ENCODE measurements at places on chromosomes 13 and 19.

DNA sequence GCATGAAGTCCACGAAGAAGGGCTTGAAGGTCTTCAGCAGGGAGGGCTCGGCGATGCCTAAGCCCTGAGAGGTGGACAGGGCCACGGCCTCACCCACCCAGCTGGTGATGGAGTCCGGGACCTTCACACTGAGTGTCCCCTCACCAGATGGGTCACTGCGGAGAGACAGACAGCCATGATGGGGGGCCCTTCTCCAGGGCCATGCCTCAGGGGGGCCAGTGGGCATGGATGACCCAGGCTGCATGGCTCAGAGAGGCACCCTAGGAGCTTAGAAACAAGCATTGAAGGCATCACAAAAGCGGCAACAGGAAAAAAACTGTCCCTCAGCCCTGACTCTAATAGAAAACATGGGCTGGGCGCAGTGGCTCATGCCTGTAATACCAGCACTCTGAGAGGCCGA, 63.2 kb downstream of the F2RL3 start:
- no peak for DNase-seq

DNA sequence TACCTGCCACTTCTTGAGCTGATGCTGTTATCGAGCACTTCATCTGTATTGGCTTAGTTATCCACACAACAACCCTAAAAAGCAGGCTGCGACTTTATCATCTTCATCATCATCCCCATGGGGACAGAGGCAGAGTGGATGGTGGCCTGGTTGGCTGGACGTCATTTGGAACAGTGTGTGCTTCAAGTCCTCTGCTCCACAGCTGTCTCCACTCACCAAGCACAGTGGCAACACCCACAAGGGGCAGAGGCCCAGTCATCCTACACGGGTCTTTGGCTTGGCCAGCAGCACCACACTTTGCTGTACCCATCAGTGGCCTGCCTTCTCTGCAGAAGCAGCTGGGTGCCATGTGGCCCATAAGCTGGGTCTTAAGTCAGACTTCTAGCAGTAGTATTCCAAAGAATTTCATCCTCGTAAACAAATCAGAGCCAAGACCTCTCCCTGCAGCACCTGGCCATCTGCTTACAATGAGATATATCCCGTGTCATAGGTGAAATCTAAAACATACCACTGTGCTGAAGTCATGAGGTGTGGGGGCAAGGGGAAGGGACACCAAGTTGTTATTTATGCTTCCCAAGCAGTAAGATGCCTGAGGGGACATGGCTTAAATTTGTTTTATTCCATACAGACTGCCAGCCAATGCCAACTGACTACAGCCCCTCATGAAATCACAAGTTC, 47.9 kb upstream of the EPHX3 start:
- DNase-seq: no peak

DNA sequence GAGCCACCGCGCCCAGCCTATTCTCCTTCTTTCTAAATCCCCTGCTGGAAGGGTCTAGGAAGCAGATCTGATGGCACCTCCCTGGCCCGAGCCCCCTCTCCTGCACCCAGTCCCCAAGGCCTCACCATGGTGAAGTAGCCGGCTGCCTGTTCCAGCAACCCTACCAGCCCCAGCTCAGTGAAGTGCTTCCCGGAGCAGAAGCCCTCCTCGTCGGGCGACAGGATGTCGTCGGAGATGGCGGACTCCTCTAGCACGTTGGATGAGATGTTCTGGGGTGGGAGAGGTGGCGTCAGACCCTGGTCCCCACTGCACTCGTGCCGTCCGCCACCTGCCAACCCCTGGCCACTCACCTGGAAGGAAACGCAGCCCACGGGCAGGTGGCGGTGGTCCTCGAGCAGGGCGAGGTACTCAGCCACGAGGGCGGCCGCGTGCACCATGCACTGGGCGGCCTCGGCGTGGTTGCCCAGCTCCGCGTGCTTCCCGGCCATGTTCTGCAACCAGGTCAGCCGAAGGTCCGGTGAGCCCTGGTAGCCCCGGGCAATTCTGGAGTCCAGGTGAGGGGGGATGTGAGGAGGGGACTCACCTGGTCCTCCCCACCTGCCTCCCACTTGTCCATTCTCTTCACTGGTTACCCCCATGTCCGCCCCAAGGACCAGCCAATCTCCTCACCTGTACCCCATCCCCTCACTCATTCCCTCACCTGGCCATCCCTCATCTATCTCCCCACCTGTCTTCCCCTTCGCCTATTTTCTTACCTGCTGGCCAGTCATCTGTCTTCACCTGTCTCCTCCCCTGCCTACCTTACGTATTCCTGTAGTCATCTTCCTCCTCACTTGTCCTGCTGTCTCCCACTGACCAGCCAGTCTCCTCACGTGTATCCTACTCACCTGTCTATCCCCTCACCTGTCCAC, 11.5 kb upstream of the KANK2 start:
- DNase-seq: no peak

GRCh38 chr19:47069795-47070194, 21.4 kb upstream of the TMEM160 start:
- DNase-seq: no peak

DNA sequence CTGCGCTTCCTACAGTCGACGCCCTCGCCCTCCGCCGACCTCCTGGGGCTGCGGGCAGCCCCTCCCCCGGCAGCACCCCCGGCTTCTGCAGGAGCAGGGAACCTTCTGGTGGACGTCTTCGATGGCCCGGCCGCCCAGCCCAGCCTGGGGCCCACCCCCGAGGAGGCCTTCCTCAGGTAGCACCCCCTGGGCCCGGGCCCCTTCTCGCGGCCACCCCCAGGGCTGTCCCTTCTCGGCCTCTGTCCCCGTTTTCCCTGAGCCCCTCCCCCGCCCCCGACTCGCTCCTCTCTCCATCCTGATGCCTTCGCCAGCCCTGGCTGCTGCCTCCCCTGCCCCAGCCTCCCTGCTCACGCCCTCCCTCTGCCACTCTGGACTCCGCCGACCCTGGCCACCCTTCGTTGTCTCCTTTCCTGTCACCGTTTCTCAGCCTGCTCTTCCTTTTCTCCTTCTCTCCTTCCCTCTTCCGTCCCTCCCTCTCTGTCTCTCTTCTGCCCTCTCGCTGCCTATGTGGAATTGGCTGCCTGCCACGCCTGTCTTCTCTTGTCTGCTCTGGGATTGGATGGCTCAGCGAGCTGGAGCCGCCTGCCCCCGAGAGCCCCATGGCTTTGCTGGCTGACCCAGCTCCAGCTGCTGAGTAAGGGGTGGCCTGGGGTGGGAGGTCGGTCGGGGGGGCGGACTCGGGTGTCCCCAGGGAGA, 11.0 kb downstream of the FUZ start:
- DNase-seq: peak; percentile 90

- no peak for DNase-seq
Observed at GRCh38 chr19:14632286-14632685, 42.4 kb downstream of the ADGRE3 start.

GRCh38 chr13:35557475-35557874, 81.0 kb upstream of the MAB21L1 start:
- no peak for DNase-seq

GRCh38 chr19:55483706-55484592, 1.0 kb upstream of the NAT14 start:
- DNase-seq: no peak

- no peak for DNase-seq
Observed at GRCh38 chr13:39036212-39036611, 1.7 kb downstream of the PROSER1 start.

DNA sequence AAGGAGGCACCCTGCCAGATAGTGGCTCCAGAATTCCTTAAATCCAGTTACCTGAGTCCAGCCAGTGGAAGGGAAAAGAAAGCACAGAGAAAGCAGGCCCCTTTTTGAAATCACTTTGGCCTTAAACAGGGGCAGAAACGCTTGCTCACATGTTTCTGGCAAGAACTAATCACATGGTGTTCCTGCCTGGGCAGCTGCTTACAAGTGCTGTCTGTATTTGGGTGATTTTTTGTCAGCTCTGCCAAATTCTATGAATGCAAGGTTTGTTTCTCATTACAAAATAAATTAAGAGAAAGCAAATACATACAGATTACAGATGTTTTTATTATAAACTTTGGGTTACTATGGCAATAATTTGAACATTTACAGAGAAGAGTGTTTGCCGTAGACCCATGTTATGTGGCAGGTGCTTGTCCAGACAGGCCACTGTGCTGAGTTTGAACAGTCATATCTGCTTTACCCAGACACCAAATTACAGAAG, 1237.8 kb downstream of the SLITRK5 start:
- peak; percentile 40 for DNase-seq

DNA sequence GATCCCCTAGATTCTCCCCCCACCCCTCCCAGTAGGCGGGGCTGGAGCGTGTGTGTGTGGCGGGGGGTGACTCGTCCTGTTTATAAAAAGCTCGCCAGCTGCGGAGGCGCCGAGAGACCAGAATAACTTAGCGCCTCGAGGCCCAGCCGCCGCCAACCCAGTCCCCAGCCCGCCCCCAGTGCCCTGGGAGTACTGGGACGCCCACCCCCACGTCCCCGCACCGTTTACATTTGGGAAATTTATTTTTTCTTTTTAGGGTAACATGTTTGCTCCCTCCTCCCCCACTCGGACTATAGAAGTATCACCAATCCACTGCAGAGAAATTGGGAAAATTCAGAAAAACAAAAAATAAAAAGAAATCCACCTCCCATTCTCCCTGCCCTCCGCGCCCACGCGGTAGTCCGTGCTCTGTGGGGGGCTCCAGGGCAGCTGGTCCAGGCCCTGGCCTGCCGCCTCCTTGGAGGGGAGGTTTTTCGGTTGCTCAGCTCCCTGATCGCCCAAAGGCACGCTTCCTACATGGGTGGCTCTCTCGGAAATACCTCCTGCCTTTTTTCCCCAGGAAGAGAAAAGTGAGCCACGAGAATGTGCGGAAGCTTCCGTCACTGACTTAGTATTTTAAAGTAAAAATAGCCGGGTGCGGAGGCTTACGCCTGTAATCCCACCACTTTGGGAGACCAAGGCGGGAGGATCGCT, 1.5 kb upstream of the RAB3A start:
- DNase-seq: peak; percentile 66

GRCh38 chr13:99312493-99312883, 5.3 kb upstream of the GPR183 start:
- DNase-seq: peak; percentile 51

DNA sequence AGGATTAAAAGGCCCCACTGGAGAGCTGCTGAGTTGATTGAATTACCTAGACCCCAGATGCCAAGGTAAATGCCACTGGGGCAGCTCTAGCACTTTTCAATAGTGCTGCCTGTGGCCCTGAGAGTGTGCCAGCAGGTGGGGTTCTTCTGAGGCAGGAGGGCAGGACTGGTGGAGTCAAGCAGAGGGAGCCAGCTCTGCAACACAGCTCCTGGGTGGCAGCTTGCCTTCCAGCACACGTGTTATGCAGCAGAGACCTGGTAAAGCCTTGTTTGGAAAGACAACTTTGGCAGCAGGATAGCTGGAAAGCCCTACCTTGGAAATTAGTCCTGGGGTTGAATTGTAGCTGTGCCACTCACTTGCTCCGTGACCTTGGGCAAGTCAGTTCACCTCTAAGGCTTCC, 306.6 kb downstream of the ATP8A2 start:
- DNase-seq: no peak

- DNase-seq: peak; percentile 11
Observed at GRCh38 chr19:18736415-18737336, 53.2 kb downstream of the CRTC1 start.

DNA sequence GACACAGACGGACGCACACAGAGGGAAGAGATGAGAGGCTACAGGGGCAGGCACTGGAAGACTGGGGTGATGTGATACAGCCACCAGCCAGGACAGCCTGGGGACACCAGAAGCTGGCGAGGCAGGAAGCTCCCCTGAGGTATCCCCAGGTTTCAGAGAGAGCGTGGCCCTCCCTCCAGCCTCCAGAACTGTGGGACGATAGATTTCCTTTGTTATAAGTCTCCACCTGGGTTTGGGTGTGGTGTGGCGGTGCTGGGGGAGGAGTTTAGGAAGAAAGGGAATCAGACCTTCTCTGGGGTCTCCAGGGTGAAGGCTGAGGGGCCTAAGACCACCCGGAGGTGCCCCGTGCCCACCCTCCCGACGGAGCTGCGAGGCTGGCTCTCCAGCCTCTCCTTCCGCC, 2.7 kb upstream of the ASPDH start:
- DNase-seq: no peak

DNA sequence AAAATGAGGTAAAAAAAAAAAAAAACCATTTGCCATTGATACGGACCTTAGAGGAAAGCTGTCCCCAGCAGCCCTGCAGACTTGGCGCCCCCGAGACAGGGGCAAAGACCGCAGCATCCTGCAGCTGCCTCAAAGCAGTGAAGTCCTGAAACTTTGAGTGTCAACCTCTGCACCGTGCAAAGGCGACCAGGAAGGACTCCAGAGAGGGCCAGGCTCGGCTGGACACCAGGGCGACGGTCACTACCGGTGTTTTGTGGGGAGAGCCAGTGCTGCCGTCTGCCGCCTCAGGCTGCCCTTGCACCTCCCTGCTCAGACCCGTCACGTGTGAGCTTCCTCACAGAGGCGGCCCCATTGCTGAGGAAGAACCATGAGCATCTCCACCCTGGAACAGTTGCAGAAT, 146.7 kb upstream of the SPACA7 start:
- no peak for DNase-seq

DNA sequence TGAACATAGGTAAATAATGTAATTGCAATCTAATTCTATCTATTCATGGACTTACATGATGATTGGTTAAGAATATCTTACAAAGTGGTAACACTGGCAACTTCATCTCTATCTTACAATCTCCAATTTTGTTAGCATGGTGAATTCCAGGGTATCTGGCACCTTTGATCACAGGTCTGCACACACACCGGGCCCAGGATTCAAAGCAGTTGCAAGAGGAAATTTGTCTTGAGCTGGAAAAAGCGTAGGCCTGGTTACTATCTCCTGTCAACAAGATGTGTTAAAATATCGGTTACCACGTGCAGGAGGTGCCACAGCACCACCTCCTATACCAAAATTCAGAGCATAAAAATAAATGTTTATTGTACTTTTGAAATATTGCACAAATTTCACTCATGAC, 2428.4 kb downstream of the PCDH9 start:
- no peak for DNase-seq

DNA sequence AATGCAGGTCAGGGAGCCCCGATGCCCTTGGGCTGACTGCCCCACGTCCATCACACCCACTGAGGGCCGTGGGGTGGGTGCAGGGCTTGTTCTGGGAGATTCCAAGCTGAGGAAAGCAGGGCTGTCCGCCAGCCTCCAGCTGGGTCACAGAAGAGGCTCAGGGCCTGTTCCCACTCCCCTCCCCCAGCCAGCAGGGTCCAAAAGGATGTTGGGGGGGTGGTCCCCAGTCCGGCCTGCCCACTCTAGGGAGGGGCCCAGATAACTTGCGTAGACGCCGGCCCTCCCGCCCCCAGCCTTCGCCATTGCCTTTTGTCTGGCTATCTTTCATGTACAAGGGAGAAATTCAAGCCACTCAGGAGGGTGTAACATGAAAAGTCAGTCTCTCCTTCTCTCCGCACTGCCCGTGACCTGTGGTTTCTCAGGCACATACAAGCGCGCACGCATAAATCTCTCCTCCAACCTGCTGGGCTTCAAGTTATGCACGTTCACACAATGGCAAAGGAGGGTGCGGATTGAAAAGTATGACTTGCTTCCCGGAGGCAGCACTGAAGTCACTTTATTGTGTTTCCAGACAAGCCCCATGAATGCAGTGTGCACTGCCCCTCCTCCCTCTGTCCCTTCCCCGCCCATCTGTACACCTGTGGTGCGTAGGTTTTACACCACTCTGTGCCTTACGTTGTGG, 20.2 kb downstream of the CARM1 start:
- DNase-seq: no peak
